ENCODE measurements at places on chromosomes 2 and 18.
A peak's percentile ranks its signal among the peaks of the same experiment; 100 is the strongest.

DNA sequence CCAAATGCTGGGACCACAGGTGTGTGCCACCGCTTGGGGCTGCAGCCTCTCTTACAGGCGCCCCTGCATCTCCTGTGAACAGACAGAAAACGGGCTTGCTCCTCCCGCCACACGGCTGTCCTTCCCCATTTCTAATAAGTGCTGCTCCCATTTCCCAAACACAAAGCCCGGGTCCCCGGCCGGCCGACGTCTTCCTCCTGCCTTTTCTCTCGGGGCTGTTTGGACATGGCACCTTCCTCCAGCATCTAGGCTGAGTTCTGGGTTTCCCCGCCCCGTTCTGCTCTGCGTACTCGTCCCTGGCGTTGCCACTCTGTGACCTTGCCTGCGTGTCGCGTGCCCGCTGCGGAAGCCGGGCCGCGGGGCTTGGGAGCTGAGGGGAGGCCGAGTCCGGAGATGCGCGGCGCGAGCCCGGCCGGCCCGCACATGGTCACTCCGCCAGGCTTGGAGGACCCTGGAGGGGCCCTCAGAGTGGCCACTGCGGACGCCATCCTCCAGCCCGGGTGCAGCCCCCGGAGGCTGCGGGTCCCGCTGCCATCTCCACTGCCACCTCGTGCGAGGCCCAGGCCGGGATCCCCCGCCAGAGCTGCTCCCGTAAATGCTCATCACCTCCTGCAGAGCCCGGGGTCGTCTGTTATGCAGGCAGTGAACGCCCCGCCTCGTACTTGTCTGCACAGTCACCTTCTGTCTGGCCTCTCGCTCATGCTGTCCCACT, 26.3 kb downstream of the PRELID3A start:
- no peak for DNase-seq

DNA sequence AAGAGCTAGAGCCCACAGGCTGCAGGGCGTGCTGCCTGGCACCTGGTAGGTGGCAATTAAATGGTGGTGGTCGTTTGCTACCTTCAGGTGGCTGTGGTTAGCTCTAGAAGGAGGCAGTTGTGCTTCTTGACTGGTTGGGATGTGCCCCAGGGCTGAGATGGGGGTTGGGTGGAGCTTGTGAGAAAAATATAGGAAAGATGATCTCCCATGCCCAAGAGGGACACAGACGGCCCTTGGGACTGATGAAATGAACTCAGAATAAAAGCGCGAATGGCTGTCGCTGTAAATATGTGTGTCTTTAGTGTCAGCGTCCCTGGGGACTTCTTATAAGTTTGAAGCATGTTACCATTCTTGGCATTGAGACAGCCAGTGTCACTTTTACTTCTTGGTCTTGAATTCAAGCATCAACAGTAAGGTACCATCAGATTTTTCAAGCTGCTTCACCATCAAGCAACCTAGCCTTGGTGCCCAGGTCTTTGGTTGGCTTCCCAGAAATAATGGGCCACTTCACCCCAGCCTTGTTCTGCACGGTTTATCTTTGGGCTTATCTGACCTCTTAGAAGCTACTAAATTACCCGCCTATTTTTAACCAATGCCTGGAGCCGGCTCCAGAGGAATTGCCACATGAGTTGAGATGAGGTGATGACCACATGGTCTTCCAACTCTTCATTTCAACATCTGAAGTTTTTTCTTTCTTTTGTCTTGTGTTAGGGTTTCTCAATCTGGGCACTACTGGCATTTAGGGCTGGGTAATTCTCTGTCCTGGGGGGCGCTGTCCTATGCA, 11.9 kb downstream of the LRRFIP1 start:
- DNase-seq = no peak

DNA sequence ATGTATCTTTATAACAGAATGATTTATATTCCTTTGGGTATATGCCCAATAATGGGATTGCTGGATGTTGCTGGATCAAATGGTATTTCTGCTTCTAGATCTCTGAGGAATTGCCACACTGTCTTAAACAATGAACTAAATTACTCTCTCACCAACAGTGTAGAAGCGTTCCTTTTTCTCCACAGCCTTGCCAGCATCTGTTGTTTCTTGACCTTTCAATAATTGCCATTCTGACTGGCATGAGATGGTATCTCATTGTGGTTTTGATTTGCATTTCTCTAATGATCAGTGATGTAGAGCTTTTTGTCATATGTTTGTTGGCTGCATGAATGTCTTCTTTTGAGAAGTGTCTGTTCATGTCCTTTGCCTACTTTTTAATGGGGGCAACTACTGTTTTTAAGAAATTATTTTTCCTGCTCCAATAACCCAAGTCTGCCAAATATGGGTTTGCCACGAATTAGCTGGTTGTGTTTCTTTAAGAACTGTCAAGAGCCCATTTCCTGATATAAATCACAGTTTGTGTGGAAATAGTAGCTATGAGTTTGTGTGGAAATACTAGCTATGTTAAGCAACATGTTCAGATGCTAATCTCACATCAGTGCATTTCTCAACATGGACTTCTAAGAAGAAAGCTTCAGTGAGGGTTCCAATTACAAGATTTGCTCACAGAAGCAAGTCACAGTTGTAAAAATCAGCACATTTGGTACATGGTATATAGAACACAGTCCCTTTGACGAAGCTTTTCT, 259.4 kb downstream of the ANAPC1 start:
- peak; percentile 17 for DNase-seq

DNA sequence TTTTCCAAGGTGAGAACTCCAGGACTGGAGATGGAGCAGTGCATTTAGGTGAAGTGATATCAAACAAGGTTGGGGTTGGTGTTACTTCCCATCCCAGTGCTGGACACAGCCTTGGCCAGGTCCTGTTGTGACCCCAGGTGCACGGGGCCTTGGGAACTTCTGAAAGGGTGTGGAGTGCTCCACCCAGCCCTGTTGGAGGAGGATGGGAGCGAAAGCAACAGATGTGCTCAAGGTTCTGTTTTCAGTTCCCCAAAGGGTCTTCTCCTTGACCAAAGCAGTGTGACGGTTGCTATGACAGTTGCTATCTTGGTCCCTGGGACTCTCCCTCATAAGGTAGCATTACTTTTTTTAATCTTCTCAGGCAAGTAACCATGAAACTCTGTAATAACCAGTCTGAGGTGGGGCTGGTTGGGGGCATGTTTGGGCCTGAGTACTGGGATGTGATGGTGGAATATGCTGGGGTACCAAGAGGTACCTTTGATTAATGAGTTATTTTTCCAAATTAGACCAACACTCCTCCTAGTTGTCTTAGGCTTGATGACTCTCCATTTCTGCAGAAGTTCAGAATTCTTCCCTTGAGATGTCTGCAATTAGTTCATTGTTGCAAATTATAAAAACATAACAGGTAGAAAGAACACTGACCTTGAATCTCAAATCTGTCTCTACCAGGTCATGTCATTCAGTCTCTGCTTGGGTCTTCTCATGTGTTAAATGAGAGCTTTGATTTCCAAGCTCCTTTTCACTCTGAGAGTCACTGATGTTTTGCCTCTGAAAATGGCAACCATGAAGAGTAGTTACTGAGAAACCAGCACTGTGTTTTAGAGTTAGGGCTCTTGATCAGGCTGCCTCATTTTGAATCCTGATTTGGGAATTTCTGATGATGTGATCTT, 154.5 kb downstream of the RPIA start:
- no peak for DNase-seq

GRCh38 chr18:49596687-49597086, 34.8 kb downstream of the LIPG start:
- no peak for DNase-seq

GRCh38 chr2:18752667-18753422, 163.5 kb upstream of the NT5C1B start:
- peak; percentile 46 for DNase-seq

- no peak for DNase-seq
These were observed 515.5 kb upstream of the CHAC2 start for GRCh38 chr2:53252115-53252514.

DNA sequence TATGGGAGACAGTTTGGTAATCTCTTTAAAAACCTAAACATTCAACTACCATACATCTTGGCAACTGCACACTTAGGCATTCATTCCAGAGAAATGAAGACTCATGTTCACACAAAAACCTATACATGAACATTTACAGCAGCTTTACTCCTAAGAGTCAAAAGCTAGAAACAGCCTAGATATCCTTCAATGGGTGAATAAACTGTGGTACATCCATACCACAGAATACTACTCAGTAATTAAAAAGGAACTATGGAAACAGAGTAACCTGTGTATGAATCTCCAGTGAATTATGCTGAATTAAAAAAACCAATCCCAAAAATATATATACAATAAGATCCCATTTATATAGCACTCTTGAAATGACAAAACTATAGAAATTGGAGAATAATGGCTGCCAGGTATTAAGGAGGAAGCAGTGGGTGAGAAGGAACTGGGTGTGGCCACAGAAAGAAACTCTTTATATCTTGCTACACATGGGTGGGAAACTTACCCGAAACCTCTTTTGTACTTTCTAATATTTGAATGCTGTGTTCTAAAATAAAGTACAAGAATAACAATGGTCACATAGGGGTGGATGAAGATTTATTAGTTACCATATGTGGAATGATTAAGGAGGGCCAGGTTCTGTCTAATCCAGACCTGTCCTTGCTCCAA, 13.7 kb downstream of the SESTD1 start:
- DNase-seq = no peak

All from T47D (cell line).